Muscle of leg (tissue), 16 donors: ENCODE measurements at places on chromosomes 4 and X. TPM values are rescaled to one million over a fixed set of nuclear protein-coding genes. Genes with fewer than 3 reads are reported as not detected.

GRCh38 chr4:110788302-110788701 is 165.4 kb upstream of the PITX2 start:
- DNase-seq, result no peak

- DNase-seq, result no peak
These were observed 27.0 kb upstream of the SLC7A11 start for GRCh38 chr4:138269175-138269574.

GRCh38 chr4:7241597-7242125 is 49.3 kb downstream of the SORCS2 start:
- no peak for DNase-seq

- DNase-seq, result no peak
These were observed 67.9 kb upstream of the SLC4A4 start for GRCh38 chr4:71270901-71271300.

- peak; percentile 79 for DNase-seq
These were observed 2.4 kb downstream of the FRAS1 start for GRCh38 chr4:78059524-78059889.

DNA sequence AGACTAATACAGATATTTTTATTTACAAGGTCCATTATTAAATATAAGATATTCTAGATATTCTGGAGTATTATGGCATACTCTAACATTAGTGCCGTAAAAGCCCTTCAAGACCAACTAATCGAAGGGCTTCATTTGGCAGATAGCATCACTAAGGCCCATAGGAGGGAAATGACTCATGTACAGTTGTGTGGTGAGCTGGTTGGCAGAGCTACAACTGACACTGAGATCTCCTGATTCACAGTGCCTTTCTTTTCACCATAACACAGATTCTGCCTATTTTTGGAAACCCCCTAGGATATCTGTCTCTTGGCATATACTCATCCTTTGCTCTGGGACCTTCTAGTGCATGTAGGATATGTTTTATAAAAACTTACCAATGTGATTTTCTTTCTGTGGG is 201.7 kb upstream of the AFF2 start:
- DNase-seq, result no peak

GRCh38 chr4:173442223-173442932 is 43.5 kb upstream of the SCRG1 start:
- peak; percentile 53 for DNase-seq

- no peak for DNase-seq
These were observed 495.3 kb downstream of the SPRY1 start for GRCh38 chr4:123891881-123892280.

DNA sequence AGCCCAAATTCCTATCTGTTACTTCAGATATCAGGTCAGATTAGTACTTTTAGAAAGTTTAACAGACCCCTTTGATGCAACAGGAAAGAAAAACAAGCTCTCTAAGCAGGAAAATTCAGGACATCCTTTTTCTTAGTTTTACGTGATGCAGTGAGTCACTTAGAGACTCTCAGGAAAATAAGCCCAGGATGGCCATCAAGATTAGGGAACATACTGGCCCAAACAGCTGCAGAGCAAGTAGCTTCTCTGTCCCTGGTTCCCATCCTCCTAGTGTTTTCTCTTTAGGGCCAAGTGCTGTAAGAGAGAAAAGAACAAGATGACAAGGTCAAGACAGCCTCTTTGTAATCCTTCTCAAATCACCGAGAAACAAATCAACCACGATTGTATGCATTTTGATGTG is 219.1 kb downstream of the ZNF674 start:
- DNase-seq, result no peak

- no peak for DNase-seq
These were observed 16.8 kb downstream of the SH3BP2 start for GRCh38 chr4:2809610-2810180.

GRCh38 chr4:181770971-181771370 is 472.2 kb upstream of the TENM3 start:
- no peak for DNase-seq

GRCh38 chr4:8191136-8191747 is 7.8 kb upstream of the SH3TC1 start:
- peak; percentile 83 for DNase-seq

- DNase-seq, result no peak
These were observed 10.6 kb downstream of the AREG start for GRCh38 chr4:74455361-74456055.

GRCh38 chr4:73715659-73716058 is 24.7 kb upstream of the CXCL8 start:
- DNase-seq, result no peak

CORIN gene
- 1.0 TPM for total RNA-seq

CT45A3 gene
- not detected for total RNA-seq

FANCB gene
- 4.7 TPM for total RNA-seq

MAPK10 gene
- 1.9 TPM for total RNA-seq

HMX1 gene
- 0.09 TPM for total RNA-seq

ASB5 gene
- 94.7 TPM for total RNA-seq

TLR2 gene
- 3.6 TPM for total RNA-seq

P2RY4 gene
- 0.09 TPM for total RNA-seq
